HTR-8/SVneo (cell line): ENCODE measurements at places on chromosomes 3 and 15.

DNA sequence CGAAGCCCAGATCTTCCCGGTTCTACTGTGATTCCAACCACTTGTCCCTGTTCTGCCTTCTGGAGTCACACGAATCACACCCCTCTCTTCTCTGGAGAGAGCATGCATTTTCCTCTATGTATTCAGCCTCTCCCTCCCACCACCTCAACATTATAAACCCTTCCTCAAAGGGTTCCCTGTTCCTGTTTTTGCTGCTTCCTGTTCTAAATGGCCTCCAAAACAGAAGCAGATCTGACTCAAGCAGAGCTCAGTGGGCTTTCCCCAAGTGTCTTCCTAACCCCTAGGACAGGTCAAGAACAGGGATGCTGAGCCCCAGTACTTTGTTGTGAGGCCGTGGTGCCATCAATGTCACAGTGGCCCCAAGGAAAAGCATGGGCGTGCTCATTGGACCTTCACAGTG, 75.7 kb upstream of the ARNT2 start:
- no peak for DNase-seq

DNA sequence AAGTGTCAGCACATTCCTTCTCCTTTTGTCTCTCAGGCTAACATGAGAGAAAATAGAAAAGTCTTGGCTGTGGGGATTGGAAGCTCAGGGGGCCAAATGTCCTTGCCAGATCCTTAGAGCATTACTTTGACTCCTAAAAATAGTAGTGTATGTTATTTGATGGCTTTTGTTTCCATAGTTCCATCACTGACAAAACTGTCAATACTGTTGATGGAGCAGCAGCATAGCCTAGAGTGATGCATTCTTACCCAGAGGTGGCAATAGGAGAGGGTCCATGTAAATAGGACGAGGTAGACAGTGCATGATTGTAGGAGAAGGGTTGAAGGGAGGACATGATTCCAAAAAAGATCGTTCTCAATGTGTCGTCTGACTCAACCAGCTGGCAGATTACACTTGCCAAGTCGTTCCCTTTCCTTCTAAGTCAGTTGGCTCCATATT, 282.7 kb upstream of the TPRG1 start:
- DNase-seq = no peak

- no peak for DNase-seq
Measured at GRCh38 chr3:155309581-155309980, 16.1 kb upstream of the STRIT1 start.

GRCh38 chr3:114194750-114195149, 15.9 kb upstream of the DRD3 start:
- DNase-seq = no peak

GRCh38 chr3:103380391-103380790, 945.6 kb downstream of the ZPLD1 start:
- DNase-seq = no peak

DNA sequence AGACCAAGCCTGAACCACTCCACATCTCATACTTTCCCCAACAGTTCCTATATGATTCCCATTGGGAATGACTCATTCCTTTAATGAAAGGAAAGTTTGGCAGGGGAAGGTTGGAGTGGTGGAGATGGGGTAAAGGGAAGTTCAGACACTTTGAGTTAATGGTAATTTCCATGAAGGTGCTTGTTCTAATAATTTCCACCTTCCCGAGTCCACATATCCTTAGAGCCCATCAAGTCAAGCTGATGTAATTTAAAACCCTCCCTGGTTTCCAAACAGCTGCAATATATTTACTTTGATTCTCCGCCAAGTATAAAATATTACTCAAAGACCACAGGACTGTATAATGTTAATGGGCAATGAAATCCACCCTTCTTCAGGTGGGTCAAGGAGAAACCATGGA, 95.0 kb upstream of the GALNT15 start:
- no peak for DNase-seq
